ENCODE measurements at places on chromosomes 4 and X.
A peak's percentile ranks its signal among the peaks of the same experiment; 100 is the strongest.

- no peak for DNase-seq
- H3K36me3 ChIP-seq, result no peaks in the 10 kb centered on the region
- no peak overlapping the region for H3K27ac ChIP-seq
- H3K4me3 ChIP-seq, result no peak overlapping the region
Observed at GRCh38 chrX:153769158-153769864, 5.3 kb downstream of the PLXNB3 start.

DNA sequence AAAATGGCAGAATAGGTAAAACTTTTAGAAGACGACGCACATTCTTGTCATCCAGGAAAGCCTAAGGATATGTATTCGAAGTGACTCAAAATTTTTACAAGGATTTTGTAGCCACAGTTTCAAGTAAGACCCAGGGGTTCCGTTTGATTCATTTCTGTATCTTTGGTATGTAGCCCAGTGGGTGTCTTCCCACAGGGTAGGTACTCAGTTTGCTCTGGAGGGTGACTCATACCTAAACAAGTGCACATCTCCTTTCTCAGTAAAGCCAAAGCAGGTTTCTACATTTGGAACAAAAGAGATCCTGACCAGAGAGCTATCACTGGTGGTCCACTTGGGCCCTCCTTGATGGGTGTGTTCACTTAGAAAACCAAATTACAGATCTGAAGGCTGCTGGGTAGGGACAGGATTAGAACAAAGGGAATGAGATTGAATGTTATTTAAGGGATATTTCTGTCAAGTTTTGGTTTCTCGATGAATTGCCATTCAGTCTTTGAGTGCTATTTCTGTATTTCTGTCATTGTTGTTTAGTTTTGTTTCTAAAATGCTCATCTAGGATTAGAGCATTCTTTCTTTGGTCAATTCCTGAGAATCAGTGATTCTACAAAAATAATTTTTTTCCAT lies 56.1 kb downstream of the PLS3 start:
- H3K27me3 ChIP-seq, result no peaks in the 10 kb centered on the region
- peak overlapping the region; percentile 47 for H3K4me3 ChIP-seq
- H3K36me3 ChIP-seq, result peaks cover 9% of the 10 kb centered on the region
- peaks cover 31% of the 10 kb centered on the region for H3K4me1 ChIP-seq
- no peak for DNase-seq

GRCh38 chr4:106497271-106497670 lies 128.7 kb upstream of the GIMD1 start:
- peaks cover 4% of the 10 kb centered on the region for H3K4me1 ChIP-seq
- H3K4me3 ChIP-seq, result no peak overlapping the region
- no peak overlapping the region for H3K27ac ChIP-seq
- peaks cover 4% of the 10 kb centered on the region for H3K27me3 ChIP-seq
- H3K36me3 ChIP-seq, result no peaks in the 10 kb centered on the region

DNA sequence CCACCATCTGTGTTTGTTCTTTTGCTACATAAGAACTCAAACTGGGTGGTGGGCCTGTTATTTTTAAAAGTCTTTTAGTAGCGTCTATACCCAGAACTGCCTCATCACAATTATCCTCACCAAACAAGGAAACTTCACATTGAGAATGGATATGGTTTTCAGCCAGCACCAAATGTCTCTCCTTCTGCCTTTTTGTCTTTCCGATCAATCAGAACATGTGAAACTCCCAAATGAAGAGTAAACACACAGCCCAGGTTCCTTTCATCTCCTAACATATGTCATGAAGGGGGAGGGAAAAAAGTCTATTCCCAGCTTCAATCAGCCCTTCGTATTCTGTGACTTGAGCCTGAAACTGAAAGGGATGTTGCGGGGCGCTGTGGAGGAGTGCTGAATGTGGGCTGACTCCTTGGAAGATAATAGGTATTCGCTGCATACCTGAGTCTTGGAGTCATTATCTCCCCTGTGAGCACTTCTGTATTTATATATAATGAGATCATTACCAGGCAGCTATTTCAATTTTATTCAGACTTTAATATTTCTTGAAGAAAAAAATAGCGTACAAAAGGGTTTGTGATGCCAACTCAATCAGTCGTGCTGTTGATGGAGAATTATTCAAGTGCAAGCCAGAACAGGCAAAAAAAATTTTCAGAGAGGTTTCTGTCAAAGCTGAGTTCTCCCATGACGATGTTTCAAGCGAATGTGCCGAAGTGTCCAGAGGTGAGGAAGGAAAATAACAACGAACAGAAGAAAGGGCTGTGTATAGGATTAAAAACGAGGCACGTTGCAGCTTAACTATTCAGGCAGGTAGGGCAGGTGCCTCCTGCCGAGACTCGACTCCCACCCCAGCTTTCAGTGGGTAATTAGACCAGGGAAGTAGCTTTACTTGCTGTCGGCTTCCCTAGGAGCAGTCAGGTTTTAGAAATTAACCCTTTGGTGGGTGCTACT lies 163.9 kb upstream of the NOCT start:
- H3K27ac ChIP-seq, result peak overlapping the region; percentile 40
- H3K36me3 ChIP-seq, result no peaks in the 10 kb centered on the region
- peak overlapping the region; percentile 59 for H3K4me3 ChIP-seq
- H3K4me1 ChIP-seq, result peaks cover 18% of the 10 kb centered on the region
- no peak for DNase-seq

DNA sequence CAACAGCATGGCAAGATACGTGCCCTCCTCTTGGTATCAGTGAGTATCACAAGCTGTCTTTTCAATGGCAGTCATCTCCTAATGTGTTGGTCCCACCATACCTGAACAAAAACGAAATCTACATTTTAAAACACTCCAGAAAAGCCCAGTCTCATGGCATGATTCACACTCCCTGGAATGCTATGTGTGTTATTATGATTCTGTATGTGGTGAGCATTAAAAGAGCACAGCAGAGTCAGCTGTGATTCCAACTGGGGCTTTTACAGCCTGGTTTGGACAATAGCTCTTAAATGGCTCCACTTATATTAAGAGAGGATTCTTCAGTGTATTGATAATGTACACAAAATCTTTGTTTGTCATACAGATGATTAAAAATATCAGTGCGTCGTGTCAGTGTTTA lies 274.1 kb upstream of the GK2 start:
- peaks cover 3% of the 10 kb centered on the region for H3K27me3 ChIP-seq
- no peaks in the 10 kb centered on the region for H3K4me1 ChIP-seq
- DNase-seq, result no peak
- H3K27ac ChIP-seq, result no peak overlapping the region
- H3K4me3 ChIP-seq, result no peak overlapping the region
- H3K36me3 ChIP-seq, result no peaks in the 10 kb centered on the region

All from type B pancreatic cell (in vitro differentiated cells).